Mammary microvascular endothelial cell (primary cell): ENCODE measurements at places on chromosomes 16 and 17. TPM values are rescaled to one million over a fixed set of nuclear protein-coding genes. Genes with fewer than 3 reads are reported as not detected.

GSG1L gene
- not detected in 2 replicates for total RNA-seq

CCL4L2 gene
- total RNA-seq: not detected in 2 replicates

SYNGR2 gene
- total RNA-seq: 42.8 and 57.6 TPM in 2 replicates

TK2 gene
- 22.4 and 23.6 TPM in 2 replicates for total RNA-seq

ZNF597 gene
- 1.3 and 1.5 TPM in 2 replicates for total RNA-seq

LDHD gene
- 0.34 and 0.40 TPM in 2 replicates for total RNA-seq
